HuH-7.5 (cell line): ENCODE measurements at places on chromosomes 16 and 17.

DNA sequence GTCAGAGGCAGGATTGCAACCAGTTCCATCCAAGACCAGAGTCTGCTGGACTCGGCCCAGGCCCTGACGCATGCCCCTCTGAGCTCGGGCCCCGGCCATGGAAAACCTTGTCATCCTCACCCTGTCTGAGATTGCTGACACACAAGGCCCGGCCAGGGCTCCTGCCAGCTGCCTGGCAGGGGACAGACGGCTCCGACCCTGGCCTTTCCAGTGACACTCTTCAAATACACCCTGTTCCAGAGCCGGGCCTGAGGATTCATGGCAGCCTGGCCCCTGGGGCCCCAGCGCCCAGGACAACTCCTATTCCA, 3.2 kb upstream of the PABPN1L start:
- DNase-seq: no peak

DNA sequence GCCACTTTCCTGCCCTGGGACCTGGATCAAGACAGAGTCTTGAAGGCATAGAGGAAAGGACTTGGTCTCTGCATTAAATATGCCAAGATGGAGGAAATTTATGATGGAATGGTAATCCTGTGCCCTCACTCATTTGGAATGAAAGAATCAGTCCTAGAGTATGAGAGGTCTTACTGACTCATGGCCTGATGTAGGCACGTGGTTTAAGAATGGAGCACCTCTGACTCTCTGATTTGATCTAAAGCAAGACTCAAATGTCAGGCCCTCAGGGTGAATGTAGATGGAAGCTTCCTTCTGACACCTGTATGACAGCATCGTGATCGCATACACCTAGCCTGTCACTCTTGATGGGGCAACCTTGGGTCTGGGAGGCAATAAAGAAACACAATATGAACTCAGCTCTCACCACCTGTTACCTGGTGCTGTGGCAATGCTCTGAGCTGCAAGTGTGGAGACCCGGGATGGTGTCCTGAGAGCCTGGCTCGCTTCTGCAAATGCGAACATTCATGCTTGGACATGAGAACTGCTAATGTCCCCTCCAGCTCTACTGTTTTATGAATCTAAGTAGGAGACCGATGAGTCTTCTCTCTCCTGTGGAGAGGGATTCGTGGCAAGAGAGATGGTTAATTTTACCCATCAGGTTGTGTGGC, 229.9 kb downstream of the ABCC12 start:
- DNase-seq: no peak

- DNase-seq: no peak
Measured at GRCh38 chr16:6852643-6853225, 479.9 kb upstream of the RBFOX1 start.

GRCh38 chr17:65914784-65915342, 277.1 kb downstream of the CEP112 start:
- DNase-seq: no peak

GRCh38 chr17:12765548-12765947, 23.8 kb upstream of the ARHGAP44 start:
- no peak for DNase-seq

GRCh38 chr16:27841061-27841801, 222.3 kb downstream of the GSG1L start:
- DNase-seq: no peak

DNA sequence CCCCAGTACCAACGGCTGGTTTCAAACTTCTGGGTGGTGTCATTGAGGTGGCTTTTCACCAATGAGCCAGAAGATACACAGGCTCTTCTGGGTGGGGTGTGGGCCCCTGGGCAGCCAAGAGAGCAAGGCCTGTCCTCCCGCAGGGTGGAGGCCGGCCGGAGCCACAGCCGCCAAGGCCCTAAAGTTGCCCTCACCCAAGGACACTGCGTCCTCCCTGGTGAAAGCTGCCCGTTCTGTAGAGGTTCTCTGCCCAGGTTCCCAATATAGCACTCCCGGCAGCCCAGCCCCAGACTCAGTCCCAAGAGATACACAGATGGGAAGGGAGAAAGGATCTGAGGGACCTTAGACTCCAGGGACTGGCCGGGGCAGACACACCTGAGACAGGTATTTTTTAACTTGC, 10.7 kb upstream of the CACNG1 start:
- no peak for DNase-seq

GRCh38 chr17:76969598-76970172, 101.5 kb downstream of the MGAT5B start:
- DNase-seq: no peak

DNA sequence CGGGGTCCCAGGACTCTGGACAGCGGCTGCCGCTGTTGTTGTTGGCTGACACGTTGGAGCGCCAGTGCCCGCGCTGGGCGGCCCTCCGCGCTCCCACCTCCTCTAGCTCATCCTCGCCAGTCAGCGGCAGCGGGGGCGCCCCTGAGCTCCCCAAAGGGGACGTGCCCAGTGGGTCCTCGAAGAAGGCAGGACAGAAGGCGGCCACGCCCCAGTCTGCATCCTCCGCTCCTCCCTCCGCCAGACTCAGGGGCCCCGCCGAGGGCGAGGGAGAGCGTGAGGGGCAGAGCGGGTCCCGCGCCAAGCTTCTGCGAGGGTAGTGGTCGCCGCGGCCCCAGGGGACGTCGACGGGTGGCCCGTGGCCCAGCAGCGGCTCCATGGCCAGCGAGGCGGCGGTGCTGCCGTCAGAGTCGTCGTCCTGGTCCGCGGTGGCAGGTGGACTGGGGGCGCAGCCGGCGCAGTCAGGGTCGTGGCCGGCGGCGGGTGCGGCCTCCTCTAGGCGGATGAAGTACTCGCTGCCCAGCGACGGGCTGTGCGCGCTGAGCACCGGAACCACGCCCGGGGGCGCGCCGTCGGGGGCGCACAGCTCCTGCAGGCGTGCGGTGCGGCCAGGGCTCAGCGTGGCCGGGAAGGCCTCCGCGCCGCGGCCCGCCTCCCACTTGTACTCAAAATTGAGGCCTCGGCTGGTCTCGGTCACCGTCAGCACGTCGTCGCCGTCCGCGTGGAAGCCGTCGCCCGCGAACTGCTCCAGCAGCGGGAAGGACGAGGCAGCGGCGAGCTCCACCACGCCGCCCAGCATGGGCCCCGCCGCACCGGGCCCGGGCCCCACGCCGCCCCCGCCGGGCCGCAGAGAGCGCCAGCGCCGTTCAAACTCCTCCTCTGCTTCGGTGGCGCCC, 43.2 kb upstream of the PVALEF start:
- DNase-seq: no peak

- DNase-seq: no peak
Measured at GRCh38 chr16:70740914-70741782, 55.3 kb upstream of the MTSS2 start.

DNA sequence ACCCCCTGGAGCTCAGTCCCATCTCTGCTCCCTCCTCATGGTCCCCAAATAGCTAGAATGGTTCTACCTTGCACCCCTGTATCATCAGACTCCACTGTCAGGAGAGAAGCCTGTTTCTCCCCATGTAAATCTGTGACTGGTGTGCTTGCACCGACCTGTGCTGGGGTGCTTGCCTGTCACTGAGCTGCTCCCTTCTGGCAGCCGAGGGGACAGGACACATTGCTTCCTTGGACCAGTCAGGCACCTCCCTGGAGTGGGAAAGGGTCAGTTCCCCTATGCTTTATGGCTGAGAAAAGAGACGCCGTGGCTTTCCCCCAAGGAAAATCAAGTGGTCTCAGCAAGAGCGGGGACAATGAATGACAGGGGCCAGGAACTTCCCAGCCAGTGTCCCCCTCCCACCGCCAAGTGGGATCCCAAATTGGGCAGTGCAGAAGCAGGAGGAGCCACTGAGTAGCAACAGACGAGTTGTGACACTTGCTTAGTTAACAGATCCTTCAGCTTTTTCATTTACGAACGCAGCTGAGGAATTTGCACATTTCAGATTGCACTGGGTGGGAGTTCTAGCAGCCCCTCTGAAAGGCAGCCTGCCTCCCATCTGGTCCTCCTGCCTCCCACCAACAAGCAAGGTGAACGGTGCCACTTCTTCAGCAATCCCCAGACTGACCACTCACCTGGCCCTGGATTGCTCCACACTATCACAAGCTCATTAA, 156.4 kb downstream of the KATNIP start:
- no peak for DNase-seq

DNA sequence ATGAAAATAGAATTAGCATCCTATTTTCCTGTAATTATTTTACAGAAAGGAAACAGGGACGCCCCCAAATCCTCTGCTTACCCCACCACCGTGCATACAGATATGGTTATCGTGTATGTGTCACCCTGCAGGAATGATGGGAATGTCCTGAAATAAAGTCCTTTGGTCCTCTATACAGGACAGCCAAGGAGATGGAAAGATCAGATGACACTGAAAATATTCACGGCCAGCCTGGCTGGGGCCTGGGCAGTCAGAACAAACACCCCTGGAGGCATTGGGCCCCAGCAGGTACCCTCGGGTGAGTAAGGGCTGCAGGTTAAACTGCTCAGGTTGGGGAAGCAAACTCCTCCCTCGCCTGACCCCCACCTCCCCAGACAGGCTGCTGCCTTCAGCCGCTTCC, 368.0 kb downstream of the FOXL1 start:
- no peak for DNase-seq

DNA sequence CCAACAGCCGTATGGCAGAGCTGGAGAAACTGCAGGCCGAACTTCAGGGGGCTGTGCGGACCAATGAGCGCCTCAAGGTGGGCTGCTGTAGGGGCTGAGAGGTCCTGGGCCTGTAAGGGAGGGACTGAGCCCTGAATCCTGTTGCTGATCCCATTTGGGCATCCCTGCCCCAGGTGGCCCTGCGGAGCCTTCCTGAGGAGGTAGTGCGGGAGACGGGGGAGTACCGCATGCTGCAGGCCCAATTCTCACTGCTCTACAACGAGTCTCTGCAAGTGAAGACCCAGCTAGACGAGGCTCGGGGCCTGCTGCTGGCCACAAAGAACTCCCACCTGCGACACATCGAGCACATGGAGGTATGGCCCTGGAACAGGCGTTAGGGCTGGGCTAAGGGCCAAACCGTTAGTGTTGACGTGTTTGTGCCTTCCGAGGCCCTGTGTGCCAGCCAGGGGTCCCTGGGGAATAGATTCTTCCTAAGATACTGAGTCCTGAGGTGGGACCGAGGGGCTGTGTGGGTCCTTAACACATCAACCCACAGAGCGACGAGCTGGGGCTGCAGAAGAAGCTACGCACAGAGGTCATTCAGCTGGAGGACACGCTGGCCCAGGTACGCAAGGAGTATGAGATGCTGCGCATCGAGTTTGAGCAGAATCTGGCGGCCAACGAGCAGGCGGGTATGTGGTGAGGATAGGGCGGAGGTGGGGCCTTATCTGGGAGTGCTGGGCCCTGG, 4.2 kb downstream of the RNF40 start:
- no peak for DNase-seq

DNA sequence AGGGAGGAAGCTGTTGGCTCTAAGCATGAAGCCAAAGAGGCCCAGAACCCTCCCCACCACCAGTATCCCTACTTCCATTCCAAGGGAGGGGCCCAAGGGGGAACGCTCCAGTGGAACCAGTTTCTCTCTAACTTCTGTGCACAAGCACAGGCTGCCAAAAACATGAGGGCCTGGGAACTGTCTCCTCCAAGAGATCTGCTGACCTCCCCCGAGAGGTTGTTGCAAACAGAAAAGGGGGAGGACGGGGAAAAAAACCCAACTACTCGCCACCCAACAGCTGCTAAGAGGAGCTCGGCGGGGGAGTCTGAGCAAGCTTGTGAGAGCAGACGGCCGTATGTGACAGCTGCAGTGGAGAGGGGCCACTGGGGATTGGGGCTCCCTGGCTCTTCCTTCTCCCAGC, 15.7 kb upstream of the SLC35B1 start:
- DNase-seq: no peak

DNA sequence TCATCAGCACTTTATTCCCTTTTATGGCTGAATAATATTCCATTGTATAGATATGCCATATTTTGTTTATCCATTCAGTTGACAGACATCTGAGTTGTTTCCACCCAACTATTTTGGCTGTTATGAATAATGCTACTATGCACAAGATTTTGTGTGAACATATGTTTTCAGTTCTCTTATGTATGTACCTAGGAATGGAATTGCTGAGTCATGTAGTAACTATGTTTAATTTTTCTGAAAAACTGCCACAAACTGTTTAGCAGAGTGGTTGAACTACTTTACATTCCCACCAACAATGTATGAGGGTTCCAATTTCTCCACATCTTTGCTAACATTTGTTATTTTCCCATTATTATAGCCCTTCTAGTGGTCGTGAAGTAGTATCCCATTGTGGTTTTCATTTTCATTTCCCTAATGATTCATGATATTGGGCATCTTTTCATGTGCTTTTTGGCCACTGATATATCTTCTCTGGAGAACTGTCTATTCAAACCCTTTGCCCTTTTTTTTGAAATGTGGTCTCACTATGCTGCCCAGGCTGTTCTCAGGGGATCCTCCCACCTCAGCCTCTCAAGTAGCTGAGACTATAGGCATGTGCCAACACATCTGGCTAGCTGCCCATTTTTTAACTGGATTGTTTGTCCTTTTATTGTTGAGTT, 26.3 kb downstream of the SMURF2 start:
- no peak for DNase-seq

DNA sequence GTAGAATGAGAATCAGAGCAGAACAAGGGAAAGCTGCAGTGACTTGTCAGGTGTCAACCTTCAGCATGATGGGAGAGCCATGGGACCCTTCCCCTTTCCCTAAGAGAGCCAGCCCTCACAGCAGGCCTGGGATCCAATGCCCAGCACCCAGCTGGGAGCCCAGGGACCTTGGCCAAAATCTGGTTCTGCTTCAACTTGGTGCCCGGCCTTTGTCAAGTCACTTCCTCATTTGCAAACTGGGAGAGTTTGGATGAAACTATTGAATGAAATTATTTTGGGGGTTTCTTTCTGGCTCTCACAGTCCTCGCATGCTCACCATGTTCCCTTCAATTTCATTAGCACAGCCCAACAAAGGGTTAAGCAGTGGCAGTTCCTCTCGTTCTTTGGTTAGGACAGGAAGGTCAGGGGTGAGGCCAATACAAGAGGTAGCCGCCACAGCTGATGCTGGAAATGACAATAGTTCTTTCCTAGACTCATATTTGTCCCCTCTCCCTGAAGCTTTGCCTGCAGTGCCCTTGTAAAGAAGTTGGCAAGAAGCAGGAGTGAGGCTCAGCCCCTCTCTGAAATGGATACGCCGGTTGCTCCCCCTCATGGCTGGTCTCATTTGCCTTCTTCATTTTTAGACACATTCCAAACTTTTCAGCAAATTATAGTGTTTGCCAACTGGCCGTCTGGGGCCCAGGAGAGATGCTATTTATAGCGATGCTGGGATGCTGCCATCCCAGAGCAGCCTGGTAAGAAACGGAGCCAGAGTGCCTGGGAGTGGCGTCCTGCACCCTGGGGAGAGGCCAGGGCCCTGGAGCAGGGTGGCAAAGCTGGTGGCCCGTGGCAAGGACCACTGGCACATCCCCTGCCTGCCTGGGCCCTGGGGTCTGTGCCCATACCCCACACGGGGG, 34.5 kb upstream of the MEOX1 start:
- no peak for DNase-seq
